ENCODE measurements at places on chromosomes 13 and 19. TPM values are rescaled to one million over a fixed set of nuclear protein-coding genes. Genes with fewer than 3 reads are reported as not detected.

NFIC gene
- total RNA-seq = 32.9 TPM

DNA sequence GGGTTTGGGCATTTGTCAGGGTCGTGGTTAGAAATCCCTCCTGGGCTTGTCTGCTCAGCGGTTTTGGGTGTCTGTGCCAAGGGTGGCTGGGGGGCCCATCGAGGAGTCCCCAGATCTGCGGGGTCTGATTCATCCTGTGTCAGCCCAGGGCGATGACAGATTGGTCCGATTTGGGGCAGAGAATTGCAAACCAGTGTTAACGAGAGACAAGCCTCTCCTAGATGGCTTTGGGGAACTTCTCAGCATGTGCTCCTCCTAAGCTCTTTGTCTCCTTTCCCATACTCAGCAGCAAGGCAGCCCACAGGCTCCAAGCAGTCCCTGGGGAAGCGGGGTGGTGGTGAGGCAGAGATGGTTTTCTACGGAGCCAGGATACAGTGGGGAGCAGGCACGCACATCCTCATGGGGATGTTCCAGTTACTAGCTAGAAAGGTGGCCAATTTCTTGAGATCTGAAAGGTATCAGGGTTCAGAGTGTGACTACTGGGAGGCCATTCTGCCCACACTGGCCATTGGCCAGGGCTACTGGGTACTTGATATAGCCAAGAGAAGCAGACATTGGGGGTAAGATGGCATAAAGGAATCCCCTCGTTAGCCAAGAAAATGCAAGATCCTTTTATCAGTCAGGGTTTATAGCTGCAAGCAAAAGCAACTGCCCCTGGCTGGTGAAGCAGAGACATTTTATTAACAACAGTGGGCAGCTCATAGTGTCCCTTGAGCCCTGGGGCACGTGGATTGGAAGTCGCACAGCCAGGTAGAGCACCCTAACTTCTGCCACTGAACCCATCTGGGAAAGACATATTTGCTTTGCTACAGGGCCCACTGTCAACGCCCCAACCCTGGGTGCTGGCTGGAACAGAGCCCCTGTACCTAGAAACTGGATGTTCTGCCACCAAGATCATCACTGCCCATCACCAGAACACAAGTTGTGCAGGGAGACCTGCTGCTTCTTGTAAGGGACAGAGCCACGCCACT, 63.6 kb downstream of the RGCC start:
- no peak overlapping the region for H3K4me3 ChIP-seq
- H3K27ac ChIP-seq = no peak overlapping the region
- DNase-seq = no peak
- no peaks in the 10 kb centered on the region for H3K27me3 ChIP-seq

C19orf25 gene
- total RNA-seq = 29.4 TPM

GRCh38 chr13:114015111-114015968, 41.5 kb upstream of the C13orf46 start:
- peaks cover 5% of the 10 kb centered on the region for H3K36me3 ChIP-seq
- H3K27me3 ChIP-seq = no peaks in the 10 kb centered on the region
- peaks cover 2% of the 10 kb centered on the region for H3K4me1 ChIP-seq
- no peak overlapping the region for H3K4me3 ChIP-seq

JSRP1 gene
- 0.80 TPM for total RNA-seq
